ENCODE measurements at places on chromosomes 2 and 18.

GRCh38 chr18:36195427-36196122 is 8.3 kb downstream of the MOCOS start:
- no peak for DNase-seq

DNA sequence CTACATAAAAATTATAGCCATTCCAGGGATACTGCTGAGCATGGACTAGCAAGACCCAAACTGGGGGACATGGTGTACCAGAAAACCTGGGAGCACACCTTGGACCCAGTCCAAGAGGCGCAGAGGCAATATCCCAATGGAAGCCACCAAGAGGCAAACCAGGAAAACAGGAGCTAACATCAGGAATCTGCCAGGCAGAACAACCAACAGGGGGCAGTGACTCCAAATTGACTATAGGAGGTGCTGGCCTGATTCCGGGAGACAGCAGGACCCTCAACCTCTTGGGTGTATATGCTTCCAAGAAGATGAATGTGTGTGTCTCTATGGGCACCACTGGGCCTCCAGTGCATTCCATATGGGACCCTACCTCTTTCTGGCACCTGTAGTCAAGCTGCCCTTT is 172.7 kb upstream of the ARL4C start:
- no peak for DNase-seq

DNA sequence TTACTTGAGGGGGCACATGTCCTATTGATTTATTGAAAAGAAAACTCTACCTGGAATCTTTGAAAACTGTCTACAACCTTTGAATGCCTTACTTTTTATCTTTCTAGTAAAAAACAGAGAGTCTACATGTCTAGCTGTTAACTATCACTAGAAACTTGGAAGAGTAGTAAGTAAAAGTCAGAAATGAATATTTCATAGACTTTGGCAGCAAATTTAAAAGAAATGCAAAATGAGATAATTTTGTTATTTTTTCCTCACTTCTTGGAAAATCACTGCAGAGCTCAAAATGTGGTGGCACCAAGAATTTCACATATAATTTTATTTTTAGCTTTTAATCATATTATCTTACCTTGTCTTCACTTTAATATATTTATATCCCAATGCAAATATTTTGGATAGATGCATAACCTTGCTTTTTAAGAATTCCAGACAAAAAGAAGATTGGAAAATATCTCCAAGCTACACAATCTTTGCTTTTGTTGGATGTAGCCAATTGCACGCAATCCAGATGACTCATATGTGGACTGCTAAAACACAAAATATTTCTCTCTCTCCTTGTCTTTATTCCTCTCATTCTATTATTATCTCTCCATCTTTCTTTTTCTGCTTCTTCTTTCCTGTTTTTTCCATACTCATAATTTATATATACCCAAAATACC is 92.2 kb upstream of the DSEL start:
- peak; percentile 42 for DNase-seq

- DNase-seq, result no peak
Observed at GRCh38 chr2:69797235-69797634, 32.2 kb upstream of the GMCL1 start.

- no peak for DNase-seq
Observed at GRCh38 chr18:44107187-44107586, 573.5 kb upstream of the SETBP1 start.

DNA sequence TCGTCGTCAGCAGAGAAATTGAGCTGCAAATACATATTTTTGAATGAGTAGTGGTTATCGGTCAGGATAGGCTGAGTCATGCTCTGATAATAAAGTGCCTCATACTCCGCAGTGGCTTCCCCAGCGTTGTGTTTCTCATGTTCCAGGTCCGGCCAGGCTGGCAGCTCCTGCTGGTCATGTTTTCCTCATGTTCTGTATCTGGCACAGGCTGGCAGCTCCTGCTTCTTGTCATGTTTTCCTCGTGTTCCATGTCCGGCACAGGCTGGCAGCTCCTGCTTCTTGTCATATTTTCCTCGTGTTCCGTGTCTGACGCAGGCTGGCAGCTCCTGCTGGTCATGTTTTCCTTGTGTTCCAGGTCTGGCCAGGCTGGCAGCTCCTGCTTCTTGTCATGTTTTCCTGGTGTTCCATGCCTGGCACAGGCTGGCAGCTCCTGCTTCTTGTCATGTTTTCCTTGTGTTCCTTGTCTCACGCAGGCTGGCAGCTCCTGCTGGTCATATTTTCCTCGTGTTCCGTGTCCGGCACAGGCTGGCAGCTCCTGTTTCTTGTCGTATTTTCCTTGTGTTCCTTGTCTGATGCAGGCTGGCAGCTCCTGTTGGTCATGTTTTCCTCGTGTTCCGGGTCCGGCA is 148.9 kb downstream of the ATP9B start:
- peak; percentile 27 for DNase-seq

GRCh38 chr18:30135938-30136337 is 906.6 kb downstream of the DSC3 start:
- DNase-seq, result no peak

- no peak for DNase-seq
Observed at GRCh38 chr2:3386448-3386958, 7.0 kb downstream of the TRAPPC12 start.

DNA sequence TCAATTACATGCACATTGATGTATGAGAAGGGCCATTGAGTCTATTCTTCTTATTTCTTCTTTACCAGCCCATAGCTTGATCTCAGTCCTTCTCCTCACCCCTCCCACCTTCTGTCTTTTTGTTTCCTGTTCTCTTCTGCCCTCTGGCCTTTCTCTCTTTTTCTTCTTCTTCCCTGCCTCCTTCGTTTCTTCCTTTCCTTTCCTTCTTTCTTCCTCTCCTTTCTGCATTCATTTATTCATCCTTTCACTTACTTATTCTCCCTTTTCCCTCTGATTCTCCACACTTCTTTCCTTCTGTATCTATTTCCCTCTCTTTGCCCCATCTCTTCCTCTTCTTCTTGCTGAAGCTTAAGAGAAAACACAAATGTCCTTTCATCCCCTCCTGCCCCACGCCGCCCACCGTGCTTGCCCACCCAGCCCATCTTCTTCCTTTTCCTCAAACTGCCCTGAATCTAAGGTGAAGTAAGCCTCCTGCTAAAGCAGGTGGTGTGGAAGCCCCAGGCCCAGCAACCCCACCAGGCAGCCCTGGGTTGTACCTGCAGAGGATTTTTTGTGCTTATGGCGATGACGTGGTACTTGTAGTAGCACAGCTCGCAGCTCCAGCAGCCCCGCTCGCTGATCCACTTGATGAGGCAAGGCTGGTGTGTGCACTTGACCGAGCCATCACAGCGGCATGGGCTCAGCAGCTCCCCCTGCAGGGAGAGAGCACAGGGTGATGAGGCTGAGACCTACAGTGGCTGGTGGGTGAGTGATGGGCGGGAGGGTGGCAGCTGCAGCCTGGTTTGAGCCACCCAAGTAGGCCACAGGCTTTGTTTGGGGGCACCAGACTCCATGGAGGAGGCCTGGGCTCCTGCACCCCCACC is 89.0 kb downstream of the MARCHF4 start:
- peak; percentile 17 for DNase-seq

- no peak for DNase-seq
Observed at GRCh38 chr18:54267701-54268100, 1.6 kb upstream of the POLI start.

DNA sequence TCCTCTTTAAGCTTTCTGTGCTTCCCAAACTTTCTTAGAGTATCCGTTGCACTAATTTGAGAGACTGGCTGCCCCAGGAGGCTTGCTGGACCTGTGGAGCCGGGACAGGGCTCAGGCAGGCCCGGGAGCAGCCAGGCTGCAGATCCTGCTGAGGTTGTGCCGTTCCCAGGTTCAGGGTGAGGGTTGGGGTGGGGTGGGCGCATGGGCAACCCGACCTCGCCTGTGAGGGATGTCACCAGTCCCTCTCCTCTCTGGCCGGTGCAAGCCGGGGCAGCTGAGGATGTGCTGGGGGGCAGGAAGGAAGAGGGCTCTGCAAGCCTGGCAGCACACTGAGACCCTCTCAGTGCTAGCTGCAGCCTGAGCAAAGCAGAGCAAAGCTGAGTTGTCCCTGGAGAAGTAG is 57.6 kb downstream of the DYSF start:
- DNase-seq, result no peak

DNA sequence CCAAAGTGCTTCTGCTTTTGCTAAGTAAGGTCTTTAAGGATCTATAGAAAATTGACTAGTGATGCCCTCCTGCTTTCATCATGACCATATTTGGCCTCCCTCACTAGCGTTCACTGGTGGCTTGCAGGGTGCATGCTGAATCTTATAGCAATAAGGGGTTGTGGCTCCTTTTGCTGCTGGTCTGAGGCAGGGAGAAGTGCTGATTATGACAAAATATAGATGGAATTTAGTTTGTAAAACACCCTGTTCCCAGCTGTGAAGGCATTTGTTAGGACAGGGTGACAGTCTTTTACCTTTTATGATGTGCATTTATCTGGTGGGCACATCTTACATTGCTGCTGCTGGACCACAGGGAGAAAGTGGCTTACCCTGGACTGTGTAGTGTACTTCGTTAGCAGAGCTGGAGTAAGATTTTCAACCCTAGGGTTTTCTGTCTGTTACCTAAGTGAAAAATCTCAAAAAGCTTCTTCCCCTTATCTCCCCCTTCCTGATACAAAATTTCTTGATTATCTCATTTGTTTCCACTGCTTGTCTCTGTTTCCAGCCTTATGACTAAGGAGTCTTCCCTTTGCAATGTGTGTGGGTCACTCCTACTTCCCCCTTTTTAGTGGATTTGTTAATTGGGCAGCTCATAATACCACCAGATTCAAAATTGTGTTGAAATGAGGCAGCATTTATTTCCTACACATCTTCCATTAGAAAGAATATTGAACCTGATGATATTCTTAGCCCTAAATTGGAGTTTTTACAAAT is 21.2 kb upstream of the RPL37A start:
- DNase-seq, result no peak

DNA sequence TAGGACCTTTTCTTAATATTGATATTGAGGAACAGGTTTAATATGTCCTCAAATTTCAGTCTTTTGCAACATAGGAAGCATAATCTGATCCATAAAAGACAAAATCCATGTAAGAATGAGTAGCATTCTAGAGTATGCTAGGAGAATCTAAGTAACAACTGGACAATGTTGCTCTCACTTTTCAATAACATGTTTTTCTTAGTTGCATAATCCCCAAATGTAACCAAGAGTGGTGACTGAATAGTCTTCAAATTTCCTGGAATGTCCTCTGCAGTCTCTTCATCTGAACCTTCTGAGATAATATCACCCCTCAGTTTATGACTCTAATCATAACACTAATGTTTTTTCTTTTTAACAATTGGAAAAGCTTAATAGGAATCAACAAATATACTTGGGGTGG is 110.0 kb upstream of the ZEB2 start:
- DNase-seq, result no peak

DNA sequence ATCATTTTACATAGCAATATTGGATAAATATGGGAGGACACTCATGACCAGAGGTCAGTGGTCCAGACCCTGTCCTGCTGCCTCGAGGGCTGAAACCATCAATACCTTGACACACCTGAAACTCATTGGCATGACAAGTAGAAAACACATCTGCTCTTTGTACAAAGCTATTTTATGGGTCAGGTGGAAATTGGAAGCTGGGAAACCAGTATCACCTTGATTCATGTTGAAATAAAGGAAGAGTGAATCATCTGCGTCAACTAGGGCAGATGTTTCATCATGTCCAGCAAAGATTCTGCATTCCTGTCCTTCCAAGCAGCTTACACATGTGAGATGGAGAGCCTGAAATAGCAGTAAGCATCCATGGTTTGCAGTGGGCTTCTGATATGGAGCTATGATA is 80.0 kb upstream of the ERBB4 start:
- DNase-seq, result no peak

DNA sequence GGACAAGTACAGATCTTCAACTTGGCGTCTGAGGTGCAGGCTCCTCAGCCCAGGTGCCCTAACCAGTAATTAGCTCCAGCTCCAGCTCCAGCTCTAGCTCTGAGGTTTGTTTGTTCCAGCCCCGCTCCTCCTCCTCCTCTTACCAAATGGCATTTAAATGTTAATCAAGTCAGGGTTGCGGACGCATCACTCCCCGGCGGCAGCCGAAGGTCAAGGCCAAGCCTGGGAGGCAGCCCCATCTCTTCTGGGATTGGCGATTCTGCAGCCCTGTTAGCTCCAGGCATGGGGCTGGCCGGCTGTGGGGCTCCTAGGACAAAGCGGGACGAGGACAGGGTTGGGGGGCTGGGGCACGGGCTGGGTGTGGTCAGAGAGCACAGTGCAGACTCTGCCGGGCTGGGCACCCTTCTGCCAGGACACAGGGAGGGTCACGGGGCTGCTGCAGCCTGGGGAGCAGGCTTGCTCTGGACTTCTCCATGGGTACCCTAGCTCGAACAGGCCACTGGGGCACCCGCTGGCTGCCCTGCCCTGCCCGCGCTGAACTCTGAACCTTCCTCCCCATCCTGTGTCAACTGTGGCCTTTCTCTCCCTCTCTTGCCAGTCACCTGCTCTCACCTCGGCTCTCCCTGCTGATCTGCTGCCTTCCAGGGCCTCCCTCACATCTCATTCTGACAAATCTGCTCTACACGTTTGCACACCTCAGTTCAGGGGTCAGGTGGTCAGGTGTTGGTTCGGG is 203.3 kb downstream of the CELF4 start:
- no peak for DNase-seq

- DNase-seq, result no peak
Observed at GRCh38 chr2:176745543-176746200, 466.9 kb upstream of the HNRNPA3 start.

- no peak for DNase-seq
Observed at GRCh38 chr2:19829672-19830071, 72.1 kb downstream of the TTC32 start.

- DNase-seq, result no peak
Observed at GRCh38 chr2:111647359-111647758, 236.6 kb downstream of the ANAPC1 start.

DNA sequence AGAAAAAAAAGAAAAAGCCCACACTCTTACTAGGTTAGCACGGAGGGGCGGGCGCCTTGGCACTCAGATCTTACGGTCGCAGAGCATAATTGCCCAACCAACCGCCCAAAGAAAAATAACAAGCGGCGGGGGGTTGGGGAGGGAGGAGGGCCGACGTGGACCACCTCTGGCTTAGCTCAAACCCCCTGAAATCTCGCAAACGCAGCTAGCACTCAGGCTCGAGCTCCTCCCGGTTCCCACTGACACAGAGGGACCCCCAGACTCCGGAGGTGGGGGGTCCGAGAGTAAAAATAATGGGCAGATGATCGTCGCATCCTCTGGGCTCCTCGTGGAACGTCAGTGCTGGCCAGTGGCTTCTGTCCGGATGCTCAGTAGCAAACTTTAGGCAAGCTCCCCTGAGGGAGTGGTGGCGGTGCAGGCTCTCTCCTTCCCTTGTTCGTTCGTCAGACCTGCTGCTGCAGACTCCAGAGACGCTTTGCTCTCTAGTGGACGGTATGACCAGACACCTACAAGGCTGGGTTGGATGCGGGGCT is 12.0 kb downstream of the CATIP start:
- DNase-seq, result no peak

GRCh38 chr2:158189526-158189925 is 87.8 kb downstream of the UPP2 start:
- DNase-seq, result no peak

DNA sequence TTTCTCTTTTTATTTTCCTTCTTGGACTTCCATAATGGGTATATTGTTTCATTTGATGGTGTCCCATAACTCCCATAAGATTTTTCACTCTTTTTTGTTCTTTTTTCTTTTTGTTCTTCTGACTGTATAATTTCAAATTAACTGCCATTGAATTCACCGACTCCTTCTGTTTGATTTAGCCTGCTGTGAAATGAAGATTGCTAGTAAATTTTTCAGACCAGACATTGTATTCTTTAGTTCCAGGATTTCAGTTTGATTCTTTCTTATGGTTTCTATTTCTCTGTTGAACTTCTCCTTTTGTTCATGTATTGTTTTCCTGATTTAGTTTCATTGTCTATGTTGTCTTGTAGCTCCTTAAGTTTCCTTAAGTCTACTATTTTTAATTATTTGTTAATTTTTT is 87.6 kb upstream of the SPOPL start:
- no peak for DNase-seq

- DNase-seq, result no peak
Observed at GRCh38 chr18:39380186-39380725, 1814.7 kb upstream of the CELF4 start.

Measured in stomach (tissue), 19 donors.